ENCODE measurements at places on chromosomes 12 and 14. TPM values are rescaled to one million over a fixed set of nuclear protein-coding genes. Genes with fewer than 3 reads are reported as not detected.

Gene NDUFA9
- 19.0 TPM for total RNA-seq

Gene SDR39U1
- total RNA-seq: 86.1 TPM

Gene SPX
- 0.93 TPM for total RNA-seq

Gene CLECL1
- total RNA-seq: not detected

Gene KLRC3
- total RNA-seq: 1.3 TPM

Gene ZNF410
- 92.9 TPM for total RNA-seq

Gene POTEM
- 45.0 TPM for total RNA-seq

Gene VWF
- 83.7 TPM for total RNA-seq

Gene MORN3
- 46.1 TPM for total RNA-seq

Gene CKB
- 1,148 TPM for total RNA-seq

Gene PARPBP
- total RNA-seq: 15.1 TPM

Gene BRI3BP
- 3.8 TPM for total RNA-seq

Gene IRF2BPL
- total RNA-seq: 120 TPM

Gene PDZRN4
- total RNA-seq: 11.3 TPM

Gene LBHD2
- 5.6 TPM for total RNA-seq

Gene GDF11
- 3.3 TPM for total RNA-seq

Gene STXBP6
- 11.3 TPM for total RNA-seq

Gene RIN3
- total RNA-seq: 56.2 TPM

Gene CD69
- total RNA-seq: 3.0 TPM

Gene FIGNL2
- 2.1 TPM for total RNA-seq

Gene RACGAP1
- total RNA-seq: 60.6 TPM

Gene WIF1
- 4.5 TPM for total RNA-seq

Gene RNASE4
- total RNA-seq: 27.6 TPM

Gene PIWIL1
- 71.7 TPM for total RNA-seq

Gene TAS2R30
- total RNA-seq: 11.3 TPM

Gene ITGB7
- total RNA-seq: 1.2 TPM

Gene C12orf54
- total RNA-seq: 22.3 TPM

Gene KCNMB4
- total RNA-seq: 7.1 TPM

Gene GPX2
- total RNA-seq: not detected

Gene SYNDIG1L
- total RNA-seq: 0.25 TPM

Gene CFL2
- total RNA-seq: 66.8 TPM

Gene NFE2
- 1.9 TPM for total RNA-seq

Gene ACTN1
- total RNA-seq: 69.5 TPM

Gene GZMB
- total RNA-seq: not detected

Gene FBLN5
- total RNA-seq: 110 TPM

Gene OTOGL
- total RNA-seq: 0.87 TPM

Gene LRP6
- total RNA-seq: 39.3 TPM

Gene KRT77
- 0.74 TPM for total RNA-seq
